Fibroblast of the aortic adventitia (primary cell): ENCODE measurements at places on chromosomes 1 and 21.

GRCh38 chr1:156245451-156246232 is 2.2 kb downstream of the PAQR6 start:
- DNase-seq, result no peak

DNA sequence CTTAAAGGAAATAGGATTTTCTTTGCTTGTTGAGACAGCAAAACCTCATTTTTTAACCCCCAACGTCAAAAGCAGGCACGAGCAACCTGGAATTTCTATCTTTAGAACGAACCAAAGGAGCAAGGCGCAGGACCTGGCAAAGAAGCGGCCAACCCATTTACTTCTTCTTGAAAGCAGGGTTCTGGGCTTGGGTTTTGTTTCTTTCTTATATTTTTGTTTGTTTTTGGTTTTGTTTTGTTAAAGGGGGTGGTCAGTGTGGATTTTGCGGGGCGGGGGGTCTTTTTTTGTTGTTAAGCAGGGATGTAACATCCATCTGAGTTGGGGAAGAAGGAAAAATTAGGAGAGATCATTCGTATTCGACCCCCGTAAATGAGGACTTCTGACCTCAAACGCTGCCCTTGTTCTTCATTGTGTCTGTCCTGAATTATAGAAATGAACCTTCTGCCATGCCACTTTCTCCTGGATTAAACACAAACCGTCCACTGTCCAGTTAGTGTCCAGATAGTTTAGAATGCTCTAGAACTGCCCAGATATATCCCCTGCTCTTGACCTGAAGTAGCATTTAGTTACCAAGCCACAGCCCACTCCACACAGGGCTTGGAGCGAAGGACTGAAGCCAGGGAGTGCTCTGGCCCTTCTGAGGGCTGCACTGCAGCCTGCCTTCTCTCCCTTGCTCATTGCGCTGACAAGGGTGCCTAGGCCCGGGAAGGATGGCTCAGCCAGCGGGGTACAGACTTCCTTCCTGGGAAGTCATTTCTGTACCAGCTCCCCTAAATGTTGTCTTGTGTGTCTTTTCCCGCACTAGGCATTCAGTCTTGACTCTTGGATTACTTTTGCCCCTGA is 909 bp upstream of the APP start:
- DNase-seq, result no peak

DNA sequence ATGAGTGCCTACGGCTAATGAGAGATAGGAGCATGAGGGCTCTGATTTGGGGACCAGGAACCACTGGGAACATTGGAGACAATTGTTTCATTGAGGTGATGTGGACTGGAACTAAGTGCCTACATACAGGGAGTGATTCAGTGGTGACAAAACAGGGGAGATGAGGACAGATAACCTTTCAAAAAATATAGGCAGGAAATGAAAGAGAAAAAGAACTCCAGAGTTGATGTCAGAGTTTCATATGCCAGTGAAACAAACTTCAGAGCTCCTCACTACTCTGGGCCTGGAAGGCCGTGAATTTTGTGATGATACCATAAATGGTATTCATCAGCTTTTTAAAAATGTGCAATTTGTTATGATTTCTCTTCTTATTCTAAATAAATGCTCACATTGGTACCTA is 39.3 kb downstream of the FASLG start:
- DNase-seq, result no peak

DNA sequence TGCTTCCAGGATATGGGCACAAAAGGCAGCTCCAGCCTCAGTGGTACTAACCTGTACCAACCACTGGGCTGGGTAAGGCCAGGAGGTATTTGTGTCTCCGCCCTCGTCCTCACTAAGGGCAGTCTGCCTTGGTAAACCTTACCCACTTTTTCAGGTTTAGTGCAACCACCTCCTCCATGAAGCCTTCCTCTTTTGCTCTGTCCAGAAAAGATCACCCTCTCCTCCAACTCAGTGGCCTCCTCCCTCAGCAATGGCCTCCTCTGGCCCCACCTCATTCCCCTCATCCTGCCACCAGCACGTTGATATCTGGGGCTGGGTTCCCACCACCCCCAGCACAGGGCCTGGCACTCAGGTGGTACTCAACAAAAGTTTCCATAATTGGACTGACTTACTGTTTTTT is 161.5 kb downstream of the GRIK3 start:
- DNase-seq, result no peak

DNA sequence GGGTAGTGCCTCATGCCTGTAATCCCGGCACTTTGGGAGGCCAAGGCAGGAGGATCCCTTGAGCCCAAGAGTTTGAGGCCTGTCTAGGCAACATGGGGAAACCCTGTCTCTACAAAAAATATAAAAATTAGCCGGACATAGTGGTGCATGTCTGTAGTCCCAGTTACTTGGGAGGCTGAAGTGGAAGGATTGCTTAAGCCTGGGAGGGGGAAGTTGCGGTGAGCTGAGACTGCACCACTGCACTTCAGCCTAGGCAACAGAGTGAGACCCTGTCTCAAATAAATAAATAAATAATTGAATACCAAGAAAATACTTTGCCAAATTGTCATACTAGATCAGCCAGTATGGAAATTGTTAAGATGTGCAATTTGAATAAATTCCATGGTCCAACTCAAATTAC is 5.9 kb upstream of the RBBP5 start:
- DNase-seq, result no peak

DNA sequence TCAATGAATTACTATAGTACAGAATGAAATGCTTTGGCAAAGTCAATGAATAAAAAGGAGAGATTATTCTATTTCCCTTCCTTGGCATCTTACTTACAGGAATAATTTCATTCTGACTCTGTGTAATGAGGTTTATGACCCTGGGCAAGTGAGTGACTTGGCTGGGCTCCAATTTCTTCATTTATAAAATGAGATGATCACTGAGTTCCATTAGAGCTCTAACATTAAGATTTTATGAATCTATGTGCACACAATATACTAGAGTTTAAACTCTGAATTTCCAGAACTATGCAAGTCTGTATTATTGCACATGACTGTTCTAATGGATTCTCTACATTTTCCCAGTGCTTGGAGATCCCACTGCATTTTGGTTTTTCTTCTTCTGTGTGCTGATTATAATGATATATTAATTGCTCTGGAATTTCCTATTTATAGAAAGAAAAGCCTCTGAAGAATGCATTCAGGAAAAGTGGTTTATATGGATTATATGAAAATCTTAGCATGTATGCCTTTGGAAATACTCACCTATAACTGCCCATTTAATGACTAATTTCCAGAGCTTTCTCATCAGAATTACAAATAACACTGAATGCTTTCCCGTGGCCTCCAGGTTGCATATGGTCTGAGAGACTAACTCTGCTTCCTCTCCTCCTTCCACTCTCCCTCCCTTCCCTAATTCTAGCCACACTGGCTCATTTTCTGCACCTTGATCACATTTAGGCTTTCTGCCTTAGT is 97.4 kb upstream of the CHRM3 start:
- DNase-seq, result no peak
